Stimulated activated CD8-positive, alpha-beta memory T cell treated with anti-CD3 and anti-CD28 coated beads, Interleukin-7, amount 100 ng/mL, for 1 hour (primary cell): ENCODE measurements at places on chromosomes 1 and 21.
A peak's percentile ranks its signal among the peaks of the same experiment; 100 is the strongest.

- no peak for DNase-seq
Measured at GRCh38 chr1:205351984-205352713, 4.6 kb downstream of the KLHDC8A start.

DNA sequence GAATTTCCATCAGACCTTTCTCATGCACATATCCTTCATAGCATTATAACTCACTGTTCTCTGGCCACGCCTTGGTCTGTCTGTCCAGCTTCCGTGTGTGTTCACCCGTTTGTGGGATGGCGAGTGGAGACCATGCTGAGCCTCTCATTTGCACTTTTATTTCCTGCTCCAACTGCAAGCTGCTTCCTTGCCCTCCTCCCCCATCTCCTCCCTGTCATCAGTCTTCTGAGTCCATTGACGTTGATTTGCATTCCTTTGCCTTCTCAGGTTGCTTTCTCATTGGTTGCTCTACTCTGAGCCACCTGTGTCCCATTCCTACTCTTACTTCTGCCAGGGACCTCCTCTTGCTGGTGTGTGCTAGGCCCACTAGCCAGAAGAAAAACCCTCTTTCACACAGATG lies 146.4 kb downstream of the NOS1AP start:
- DNase-seq = no peak

- no peak for DNase-seq
Measured at GRCh38 chr1:180424848-180425457, 77.4 kb downstream of the ACBD6 start.

- no peak for DNase-seq
Measured at GRCh38 chr1:71339238-71339637, 258.4 kb upstream of the ZRANB2 start.

- DNase-seq = no peak
Measured at GRCh38 chr1:23422941-23423340, 1.6 kb downstream of the TCEA3 start.

GRCh38 chr1:97739596-97740103 lies 181.2 kb downstream of the DPYD start:
- DNase-seq = no peak

DNA sequence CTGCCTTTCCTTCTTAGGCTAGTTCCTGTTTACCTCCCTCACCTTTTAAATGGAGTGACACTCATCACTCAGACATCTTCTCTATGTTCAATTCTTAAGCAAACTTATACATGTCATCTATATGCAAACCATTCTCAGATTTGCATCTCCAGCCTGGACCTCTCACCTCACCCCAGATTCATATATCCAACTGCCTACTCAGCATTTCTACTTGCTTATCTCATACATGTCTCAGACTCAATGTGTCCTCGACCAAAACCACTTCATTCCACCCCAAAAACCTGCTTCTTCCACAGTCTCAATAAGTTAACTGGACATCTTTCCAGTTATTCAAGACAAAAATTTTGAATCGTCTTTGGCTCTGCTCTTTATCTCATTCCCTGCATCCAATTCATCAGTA lies 62.6 kb downstream of the ERICH3 start:
- DNase-seq = no peak

- DNase-seq = no peak
Measured at GRCh38 chr1:205576805-205577761, 54.7 kb downstream of the ELK4 start.

- no peak for DNase-seq
Measured at GRCh38 chr21:17784604-17785402, 34.4 kb downstream of the C21orf91 start.

DNA sequence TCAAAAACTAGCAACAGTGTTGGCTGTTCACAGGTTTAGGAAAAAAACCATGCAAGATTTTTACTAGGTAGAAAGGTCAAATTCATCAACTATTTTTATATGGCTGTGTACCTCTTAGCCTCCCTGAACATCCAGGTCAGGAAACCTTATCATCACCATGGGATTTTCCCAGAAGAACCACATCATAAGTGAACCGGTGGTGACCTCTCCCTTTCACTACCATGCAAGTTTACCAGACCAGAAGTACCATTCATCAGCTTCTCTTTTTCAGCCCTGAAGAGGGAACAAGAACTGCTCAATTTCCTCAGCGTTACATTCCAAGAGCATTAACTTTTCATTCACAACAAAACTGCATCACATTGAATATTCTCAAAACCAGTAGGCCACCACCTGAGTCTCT lies 5.9 kb downstream of the SSBP3 start:
- DNase-seq = no peak

GRCh38 chr1:29547300-29547699 lies 311.0 kb downstream of the PTPRU start:
- no peak for DNase-seq

DNA sequence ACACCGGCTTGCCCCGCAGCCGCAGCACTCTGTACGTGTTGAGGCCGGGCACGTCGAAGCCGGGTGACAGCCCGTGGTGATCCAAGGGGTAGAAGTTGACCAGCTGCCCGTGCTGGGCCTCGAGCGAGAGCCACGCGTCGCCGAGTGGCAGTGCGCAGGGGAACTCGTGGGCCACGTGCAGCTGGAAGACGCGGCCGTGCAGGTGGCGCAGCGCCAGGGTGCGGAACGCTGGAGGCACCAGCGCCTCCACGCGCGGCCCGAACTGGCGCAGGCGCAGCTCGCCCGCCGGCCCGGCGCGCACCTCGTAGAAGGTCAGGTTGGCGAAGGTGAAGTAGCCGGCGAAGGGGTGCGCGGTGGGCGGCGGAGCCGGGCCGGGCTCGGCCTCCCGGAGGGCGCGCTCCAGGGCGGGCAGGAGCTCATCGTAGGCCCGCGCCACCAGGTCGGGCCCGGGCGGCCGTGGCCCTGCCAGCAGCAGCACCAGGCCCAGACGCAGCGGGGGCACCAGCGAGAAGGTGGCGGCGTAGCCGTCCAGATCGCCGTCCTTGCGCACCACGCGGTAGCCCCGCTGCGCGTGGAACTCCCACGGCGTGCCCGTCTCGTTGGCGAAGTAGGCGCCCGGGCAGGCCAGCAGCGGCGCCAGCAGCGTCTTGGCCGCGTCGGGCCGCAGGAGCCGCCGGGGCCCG lies 19.5 kb downstream of the LACTBL1 start:
- no peak for DNase-seq

- peak; percentile 53 for DNase-seq
Measured at GRCh38 chr1:2546515-2547209, 9.5 kb upstream of the TNFRSF14 start.

DNA sequence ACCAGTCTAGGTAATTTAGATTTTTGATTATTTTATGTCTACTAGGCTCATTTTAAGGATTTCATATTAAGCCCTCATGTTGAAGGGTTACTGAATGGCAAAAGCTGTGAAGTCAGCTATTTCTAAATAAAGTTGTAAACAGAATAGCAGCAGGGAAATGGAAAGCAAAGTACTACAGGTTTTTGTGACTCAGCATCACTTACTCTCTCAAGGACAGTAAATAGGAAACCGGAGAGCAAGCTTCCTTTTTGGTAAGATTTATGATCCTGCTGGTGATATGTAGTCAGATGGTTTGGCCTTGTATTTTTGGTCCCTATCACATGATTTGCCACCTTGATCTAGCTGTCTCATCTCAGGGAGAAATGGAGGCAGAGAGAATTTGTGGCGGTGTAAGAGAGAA lies 226.0 kb downstream of the RPS6KC1 start:
- no peak for DNase-seq

GRCh38 chr1:82160036-82160435 lies 359.3 kb downstream of the ADGRL2 start:
- no peak for DNase-seq

DNA sequence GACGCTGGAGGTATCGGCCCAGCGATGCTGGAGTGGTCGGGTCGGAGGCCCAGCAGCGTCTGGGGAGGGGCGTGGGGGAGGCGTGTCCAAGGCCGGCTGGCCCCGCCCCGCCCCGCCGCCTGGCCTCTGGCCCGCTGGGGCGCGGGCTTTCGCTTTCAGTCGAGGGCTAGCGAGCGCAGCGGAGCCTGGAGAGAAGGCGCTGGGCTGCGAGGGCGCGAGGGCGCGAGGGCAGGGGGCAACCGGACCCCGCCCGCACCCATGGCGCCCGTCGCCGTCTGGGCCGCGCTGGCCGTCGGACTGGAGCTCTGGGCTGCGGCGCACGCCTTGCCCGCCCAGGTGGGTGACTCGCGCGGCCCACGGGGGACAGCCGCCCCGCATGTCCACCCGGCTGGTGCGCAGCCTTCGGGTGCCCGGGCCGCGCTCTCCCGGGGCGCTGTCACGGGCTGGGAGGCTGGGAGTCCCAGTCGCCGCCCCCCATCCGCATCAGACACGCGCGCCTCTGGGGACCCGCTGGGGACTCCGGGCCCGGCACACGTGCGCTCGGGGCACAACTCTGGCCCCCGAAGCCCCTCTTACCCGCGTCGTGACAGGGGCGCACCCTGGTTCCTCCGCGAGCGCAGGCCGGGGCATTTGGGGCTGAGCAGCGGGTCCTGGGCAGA lies at the start of gene TNFRSF1B:
TNFRSF1B (plus strand) TSS at position 158 of the 659 bp plus-strand sequence; CDS start at position 259, 101 bp downstream.
- DNase-seq = peak; percentile 42

GRCh38 chr1:185733818-185734735 lies at the start of gene HMCN1:
Gene HMCN1 (plus strand): TSS chr1:185734391. CDS start chr1:185734780, 389 bp downstream.
- DNase-seq = no peak

GRCh38 chr1:181936768-181937581 lies 124.5 kb downstream of the ZNF648 start:
- DNase-seq = no peak

GRCh38 chr1:154496383-154496782 lies 5.6 kb upstream of the TDRD10 start:
- DNase-seq = no peak

DNA sequence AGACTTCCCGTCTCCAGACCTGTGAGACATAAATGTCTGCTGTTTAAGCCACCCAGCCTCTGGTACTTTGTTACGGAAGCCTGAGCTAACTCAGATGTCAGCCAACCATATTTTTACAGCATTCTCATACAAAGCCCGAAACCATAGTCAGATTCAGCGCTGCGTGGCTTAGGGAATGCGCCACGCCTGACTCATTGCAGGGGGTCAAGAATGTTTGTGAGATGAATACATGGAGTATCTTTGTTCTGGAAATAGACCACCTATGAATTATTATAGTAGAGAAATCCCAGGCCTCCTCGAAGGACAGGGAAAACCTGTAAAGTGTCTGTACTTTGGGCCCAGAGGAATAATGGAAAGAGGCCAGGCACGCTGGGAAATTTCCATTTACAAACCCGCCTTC lies 434.8 kb downstream of the CAMTA1 start:
- no peak for DNase-seq

DNA sequence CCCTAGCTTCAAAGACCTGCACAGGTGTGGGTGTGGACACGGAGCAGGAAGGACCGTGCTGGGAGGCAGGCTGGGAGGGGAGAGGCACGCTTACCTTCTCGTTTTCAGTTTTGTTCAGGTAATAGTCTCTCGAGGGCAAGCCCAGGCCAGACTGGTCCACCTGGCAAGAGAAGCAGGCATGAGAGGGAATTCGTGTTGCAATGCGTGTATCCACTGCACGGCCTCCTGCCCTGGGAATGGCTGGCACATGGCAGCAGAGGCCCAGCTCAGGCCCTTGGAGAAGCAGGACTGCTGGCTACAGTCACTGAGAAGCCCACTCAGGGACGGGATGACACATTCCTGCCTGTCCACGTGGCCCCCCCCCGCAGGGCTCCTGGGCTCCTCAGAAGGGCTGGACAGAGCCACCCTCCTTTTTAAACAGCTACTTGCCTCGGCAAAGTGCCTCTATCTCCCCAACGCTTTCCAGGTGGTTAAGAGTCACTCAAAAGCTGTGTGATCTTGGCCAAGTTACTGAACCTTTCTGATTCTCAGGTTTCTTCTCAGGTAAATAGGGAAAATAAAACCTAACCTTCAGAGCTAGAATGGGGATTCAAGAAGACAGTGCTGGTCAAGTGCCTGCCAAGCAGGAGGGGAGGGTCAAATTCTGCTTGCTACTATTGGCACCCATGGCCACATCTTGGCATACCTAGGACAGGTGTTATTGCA lies 32.7 kb downstream of the ECE1 start:
- DNase-seq = no peak

DNA sequence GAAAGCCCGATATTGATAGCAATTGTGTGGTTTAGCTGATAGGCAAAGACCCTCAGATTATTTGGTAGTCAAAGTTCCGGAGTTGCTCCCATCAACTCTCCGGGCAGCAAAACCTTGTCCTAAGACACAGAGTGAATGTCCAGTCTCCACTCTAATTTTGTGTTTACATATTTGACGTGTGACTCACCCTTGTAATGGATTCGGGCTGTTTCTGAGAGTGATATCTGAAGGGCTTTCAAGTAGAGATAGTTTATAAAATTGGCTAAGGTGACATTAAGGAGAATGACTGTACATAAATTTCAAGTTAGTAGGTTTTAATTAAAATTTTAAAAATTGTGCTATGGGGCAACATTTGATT lies 154.2 kb downstream of the CNIH3 start:
- DNase-seq = no peak

DNA sequence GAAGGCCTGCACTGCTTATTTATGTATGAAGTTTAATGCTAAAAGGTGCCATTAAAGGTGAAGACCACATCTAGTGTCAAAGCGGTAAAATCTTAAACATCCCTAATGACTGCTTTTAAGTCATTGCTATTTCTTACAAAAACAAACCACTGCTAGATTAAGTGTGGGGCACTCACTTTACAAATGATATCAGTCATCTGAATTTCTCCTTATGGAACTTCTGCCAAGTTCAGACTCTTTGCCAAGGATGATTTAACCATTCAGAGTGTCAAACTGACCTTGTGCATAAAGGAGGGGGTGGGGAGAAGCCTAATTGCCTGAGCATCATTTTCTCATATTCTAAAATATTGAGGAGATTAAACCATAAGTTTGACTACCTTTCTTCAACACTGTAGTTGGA lies 271.5 kb downstream of the TGFB2 start:
- no peak for DNase-seq

DNA sequence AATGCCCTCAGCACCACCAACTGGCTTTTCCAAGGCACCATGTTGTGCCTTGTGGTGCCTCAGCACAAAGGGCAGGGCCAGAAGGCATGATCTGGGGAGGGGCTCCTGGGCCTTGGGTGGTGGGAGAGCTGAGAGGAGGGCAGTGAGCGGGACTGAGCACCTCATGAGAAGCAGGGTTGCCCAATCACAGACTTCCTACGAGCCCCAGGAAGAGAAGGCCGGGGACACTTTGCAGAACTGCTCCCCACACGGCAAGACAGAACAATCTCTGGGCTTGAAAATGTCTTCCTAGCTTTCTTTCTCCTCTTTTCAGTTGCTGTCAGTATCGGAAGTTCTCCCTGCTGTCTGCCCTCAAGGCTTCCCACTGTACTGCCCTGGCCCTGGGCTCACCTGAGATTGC lies 6.8 kb downstream of the KCNJ10 start:
- no peak for DNase-seq

DNA sequence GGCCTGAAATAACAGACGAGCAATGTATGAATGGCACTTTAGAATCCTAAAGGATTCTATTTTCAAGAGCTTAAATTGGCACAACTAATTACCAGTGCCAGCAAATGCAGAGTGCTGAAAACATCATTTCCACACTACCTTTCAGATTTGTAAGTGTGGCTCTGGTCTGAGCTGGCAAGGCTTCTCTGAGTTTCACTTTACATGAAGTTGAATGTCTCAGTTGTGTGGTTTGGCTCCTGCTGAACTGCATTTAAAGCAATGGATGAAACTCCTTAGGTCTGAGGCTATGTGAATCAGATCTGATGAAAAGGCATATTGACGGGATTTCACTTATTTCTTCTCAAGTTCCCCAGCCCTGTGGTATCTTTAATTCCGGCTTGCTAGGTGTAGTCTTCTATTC lies 114.8 kb upstream of the PTGFR start:
- DNase-seq = no peak
